Activated CD8-positive, alpha-beta memory T cell treated with anti-CD3 and anti-CD28 coated beads, Interleukin-2, amount 10 ng/mL, durations not matched to agents 7 days and 5 days (primary cell): ENCODE measurements at places on chromosomes 4 and X. TPM values are rescaled to one million over a fixed set of nuclear protein-coding genes. Genes with fewer than 3 reads are reported as not detected.

GRCh38 chr4:3799496-3799895, 33.3 kb downstream of the ADRA2C start:
- H3K36me3 ChIP-seq = no peaks in the 10 kb centered on the region
- no peak for DNase-seq
- H3K27ac ChIP-seq = no peak overlapping the region
- H3K27me3 ChIP-seq = no peaks in the 10 kb centered on the region
- no peaks in the 10 kb centered on the region for H3K4me1 ChIP-seq

DNA sequence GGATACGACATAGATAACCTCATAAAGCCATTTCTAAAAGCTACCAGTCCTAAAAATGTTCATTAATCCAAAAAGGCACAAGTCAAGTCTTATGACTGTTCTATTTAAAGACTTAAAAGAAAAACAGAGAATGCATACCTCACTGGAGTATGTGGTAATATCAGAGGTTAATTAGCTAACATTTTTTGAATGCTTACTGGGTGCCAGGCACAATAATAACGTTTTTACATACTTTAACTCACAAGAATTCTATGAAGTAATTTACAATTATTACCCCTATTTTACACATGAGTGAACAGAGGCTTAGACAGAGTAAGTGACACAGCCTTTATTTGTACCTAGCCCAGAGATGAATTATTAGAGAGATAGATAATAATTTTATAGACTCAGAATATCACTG, 207.5 kb downstream of the PDGFC start:
- no peaks in the 10 kb centered on the region for H3K27me3 ChIP-seq
- no peak overlapping the region for H3K27ac ChIP-seq
- H3K4me1 ChIP-seq = no peaks in the 10 kb centered on the region
- no peaks in the 10 kb centered on the region for H3K36me3 ChIP-seq
- no peak for DNase-seq

DNA sequence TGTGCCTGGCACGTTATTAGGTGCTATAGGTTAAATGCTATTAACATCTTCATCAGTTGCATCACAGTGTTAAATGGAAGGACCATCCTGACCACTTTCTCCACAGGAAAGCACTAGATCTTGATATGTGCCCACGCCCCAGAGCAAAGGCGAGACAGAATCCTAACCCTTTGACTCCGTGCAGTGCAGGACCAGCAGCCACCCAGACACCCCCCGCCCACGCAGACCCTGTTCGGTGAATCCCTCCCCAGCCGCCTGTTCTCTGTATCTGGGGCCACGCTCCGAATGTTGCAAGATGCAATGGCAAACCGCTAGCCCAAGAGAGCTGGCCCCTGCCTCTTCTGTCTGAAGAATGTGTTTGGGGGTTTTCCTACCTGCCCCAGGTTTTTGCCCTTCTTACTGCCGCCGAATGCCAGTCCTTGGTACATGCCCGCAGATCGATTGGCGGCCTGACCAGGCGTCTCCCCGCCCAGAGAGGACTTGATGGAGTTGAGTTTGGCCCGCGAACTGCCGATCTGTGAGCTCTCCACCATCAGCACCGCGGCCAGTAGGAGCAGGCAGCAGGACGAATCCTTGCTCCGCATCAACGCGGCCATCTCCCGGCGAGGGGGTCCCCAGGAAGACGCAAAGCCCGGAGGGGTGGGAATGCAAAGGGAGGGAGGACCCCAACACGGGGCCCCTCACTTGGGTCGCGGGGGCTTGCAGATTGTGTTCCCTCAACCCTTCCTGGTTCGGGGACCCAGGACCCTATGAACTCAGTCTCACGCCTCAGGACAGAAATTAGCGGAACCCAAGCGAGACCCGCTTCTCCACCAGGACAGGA, 906 bp downstream of the DKK2 start:
- peaks cover 22% of the 10 kb centered on the region for H3K4me1 ChIP-seq
- no peak overlapping the region for H3K4me3 ChIP-seq

DNA sequence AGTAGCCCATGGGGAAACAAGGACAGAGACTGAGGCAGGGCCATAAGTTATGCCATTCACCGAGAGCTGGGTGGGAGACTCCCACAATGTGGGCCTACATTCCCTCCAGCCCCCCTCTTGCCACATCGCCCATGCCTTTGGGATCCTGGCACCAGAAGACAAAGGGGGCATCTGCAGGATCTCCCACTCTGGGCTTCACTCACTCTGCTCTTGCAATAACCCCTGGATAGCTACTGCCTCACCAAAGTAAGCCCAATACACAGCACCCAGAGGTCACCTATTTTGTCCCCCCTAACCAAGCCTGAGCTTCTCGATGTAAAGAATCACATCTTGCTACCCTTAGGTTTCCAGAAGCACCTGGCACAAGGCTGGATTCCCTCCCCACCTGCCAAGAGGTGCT, 741 bp upstream of the RTL5 start:
- DNase-seq = no peak
- H3K27me3 ChIP-seq = peaks cover 65% of the 10 kb centered on the region

GRCh38 chr4:156884183-156884582, 87.4 kb downstream of the PDGFC start:
- no peak for DNase-seq
- H3K27ac ChIP-seq = no peak overlapping the region
- no peaks in the 10 kb centered on the region for H3K36me3 ChIP-seq
- H3K4me3 ChIP-seq = no peak overlapping the region

GRCh38 chr4:15725608-15726007, 22.7 kb downstream of the BST1 start:
- H3K27ac ChIP-seq = no peak overlapping the region
- H3K36me3 ChIP-seq = no peaks in the 10 kb centered on the region
- DNase-seq = no peak
- H3K4me3 ChIP-seq = no peak overlapping the region
- peaks cover 5% of the 10 kb centered on the region for H3K4me1 ChIP-seq
- peaks cover 22% of the 10 kb centered on the region for H3K27me3 ChIP-seq

The IQCM gene
- not detected for total RNA-seq

The ETFDH gene
- 22.0 TPM for total RNA-seq
